ENCODE measurements at places on chromosomes 12 and 14.

- no peak for DNase-seq
Measured at GRCh38 chr12:50677858-50678257, 86.0 kb upstream of the ATF1 start.

GRCh38 chr14:23306412-23307145 is at the start of gene BCL2L2:
Gene BCL2L2 (plus strand): TSS chr14:23306833. CDS start chr14:23307768, 935 bp downstream.
- DNase-seq: no peak

- DNase-seq: no peak
Measured at GRCh38 chr12:77401770-77402081, 336.4 kb upstream of the E2F7 start.

GRCh38 chr14:65103150-65103760 is 938 bp upstream of the MAX start:
- DNase-seq: no peak

DNA sequence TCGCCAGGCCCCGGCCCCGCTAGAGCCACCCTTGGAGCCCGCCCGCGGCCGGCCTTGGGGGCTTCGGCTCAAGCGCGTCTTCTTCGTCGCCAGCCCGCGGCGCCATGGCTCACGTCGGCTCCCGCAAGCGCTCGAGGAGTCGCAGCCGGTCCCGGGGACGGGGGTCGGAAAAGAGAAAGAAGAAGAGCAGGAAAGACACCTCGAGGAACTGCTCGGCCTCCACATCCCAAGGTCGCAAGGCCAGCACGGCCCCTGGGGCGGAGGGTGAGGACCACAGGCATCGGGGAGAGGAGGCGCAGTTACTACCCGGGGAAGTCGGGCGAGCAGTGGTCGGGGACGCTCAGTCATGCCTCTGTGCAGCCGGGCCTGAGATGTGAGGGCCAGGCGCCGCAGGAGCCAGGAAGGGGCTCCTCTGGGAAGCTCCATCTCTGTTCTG is 573 bp downstream of the ARL6IP4 start:
- no peak for DNase-seq

GRCh38 chr12:25395227-25395626 is 144.5 kb upstream of the KRAS start:
- no peak for DNase-seq

DNA sequence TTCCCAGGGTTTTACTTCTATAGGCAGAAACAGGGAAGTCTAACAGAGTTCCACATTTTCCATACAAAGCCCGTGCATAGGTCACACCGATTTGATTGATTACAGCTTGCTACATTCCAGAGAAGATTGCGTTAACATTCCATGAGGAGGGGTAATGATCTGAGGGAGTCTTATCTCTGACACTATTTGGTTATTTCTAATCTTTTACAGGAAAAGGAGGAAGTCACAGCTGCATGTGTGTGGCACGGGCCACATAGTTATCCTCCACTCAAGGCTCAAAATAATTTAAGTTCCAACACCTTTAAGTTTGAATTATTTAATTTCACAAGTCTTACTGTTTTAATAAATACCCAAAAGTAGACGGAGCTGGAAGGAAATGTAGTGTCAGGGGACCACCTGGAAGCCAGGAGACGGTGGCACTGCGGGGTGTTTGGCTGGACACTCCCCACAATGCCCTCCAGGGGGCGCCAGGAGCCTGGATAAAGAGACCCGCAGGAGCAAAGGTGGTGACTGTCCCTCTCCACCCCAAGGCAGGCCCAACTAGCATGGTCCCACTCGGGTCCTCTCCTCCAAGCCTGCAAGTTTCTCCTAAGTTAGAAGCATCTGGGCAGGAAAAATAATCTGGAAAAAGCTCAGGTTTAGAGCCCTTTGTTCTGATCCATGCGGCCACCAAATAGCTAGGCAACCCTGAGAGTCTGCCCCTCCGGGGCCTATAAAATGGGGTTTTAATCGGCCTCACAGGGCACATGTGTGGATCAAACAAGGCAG is 20.2 kb downstream of the KRT8 start:
- peak; percentile 79 for DNase-seq

GRCh38 chr14:101365329-101366158 is 195.8 kb upstream of the DIO3 start:
- no peak for DNase-seq

GRCh38 chr12:109069307-109070271 is 17.2 kb downstream of the USP30 start:
- DNase-seq: no peak

GRCh38 chr14:99777951-99778350 is 15.3 kb upstream of the EML1 start:
- DNase-seq: no peak

GRCh38 chr12:114320101-114320500 is 85.8 kb downstream of the TBX5 start:
- DNase-seq: no peak

DNA sequence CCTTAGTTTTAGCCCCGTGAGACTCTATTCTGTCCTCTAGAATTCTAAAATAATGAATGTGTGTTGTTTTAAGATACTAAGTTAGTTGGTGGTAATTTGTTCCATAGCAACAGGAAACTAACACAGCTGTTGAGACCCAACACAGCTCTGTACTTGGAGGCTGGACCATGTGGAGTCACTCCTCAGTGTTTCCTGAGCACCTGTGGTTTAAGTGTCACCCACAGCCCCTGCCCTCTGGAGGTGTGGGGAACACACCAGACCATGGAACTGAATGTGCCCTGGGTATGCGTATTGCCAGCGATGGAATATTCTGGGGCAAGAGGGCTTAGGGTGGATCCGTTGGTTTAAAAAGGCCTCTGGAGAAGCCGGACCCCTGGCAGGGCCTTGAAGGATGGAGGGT is 16.6 kb upstream of the GPR68 start:
- DNase-seq: no peak

DNA sequence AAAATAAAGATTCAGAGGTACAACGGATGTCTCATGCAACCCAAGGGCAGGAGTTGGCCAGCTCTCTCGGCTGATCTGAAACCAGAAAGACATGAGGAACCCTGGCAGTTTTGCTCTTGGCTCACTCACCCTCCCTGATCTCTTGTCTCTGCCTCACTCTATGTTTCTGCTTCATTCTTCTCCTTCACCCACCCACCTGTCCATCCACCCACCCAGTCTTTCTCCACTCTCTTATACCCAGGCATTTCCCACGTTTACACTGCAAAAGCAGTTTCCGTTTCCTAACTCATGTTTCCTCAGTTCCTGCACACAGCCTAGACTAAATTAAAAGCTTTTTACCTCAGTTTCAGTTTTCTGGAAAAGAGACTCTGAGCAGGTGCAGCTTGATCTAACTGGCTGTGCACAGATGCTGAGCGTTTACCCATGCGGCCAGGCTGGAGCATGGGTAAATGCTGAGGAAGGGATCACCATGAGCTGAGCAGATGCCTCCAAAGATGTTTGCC is 157.6 kb downstream of the PRKCH start:
- DNase-seq: no peak

GRCh38 chr12:56333197-56333678 is 562 bp downstream of the PAN2 start:
- DNase-seq: no peak

DNA sequence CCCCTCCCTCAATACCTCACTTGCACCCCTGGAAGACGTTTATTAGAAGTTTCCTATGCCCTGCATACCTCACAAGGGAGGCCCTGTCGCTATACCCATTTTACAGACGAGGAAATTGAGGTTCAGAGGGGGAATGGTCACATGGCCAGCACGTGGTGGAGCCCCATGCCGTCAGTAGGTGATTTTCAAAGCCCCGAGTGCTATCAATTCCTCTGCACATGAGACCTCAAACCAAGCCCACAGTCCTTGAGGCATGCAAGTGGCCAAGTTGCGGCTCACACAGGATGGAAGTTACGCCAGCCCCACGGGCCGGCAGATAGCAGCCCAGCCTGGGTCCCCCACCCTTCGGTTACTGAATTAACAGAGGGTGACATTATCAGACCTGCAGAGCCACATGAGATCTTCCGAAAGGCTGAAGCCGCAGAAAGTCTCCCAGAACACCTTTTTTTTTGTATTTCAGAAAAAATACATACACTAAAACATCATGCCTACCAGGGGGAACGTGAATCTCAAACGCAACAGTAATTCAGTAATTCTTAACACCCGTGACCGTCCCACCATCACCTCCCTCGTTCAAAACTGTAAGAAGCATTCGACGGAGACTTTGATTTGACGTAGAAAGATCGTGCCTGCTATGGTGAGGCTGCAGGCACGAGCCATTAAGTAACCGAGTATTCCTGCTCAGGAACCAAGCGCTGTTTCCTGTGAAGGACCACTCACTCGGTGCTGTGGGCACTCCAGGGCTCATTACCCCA is 129.0 kb downstream of the RFLNA start:
- no peak for DNase-seq

GRCh38 chr12:57605811-57606311 is 1.2 kb downstream of the DTX3 start:
- DNase-seq: no peak

DNA sequence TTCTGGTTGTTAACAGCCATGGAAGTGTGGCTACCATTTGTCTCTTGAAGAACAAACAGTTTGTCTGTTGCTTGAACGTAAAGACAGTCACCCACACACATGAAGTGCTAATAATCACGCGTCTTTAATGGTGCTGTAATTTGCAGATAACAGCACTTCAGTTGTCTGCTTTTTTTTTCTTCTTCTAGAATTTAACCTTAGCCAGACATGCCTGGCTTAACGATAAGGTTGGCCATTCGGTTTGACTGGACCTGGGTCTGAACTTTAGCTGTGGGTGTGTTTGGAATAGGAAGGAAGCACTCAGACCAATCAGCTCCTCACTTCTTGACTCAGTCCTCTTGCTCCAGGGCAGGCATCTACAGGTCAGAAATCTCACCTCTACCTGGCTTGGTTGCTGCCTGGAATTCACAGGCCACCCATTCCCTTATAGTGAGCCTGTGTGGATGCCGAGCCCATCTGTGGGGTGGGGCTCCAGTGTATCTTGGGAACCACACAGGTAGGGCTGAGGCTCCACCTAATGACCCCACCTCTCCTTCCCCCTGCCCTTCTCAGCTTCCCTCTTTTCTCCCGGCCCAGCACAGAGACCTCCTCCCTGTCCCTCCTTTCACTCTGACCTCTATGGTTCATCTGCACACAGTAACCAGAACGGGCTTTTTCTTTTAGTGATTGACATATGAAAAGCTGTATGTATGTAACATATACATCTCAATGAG is 246.4 kb upstream of the PWP1 start:
- DNase-seq: no peak

- no peak for DNase-seq
Measured at GRCh38 chr14:34113005-34113511, 162.2 kb upstream of the EGLN3 start.

DNA sequence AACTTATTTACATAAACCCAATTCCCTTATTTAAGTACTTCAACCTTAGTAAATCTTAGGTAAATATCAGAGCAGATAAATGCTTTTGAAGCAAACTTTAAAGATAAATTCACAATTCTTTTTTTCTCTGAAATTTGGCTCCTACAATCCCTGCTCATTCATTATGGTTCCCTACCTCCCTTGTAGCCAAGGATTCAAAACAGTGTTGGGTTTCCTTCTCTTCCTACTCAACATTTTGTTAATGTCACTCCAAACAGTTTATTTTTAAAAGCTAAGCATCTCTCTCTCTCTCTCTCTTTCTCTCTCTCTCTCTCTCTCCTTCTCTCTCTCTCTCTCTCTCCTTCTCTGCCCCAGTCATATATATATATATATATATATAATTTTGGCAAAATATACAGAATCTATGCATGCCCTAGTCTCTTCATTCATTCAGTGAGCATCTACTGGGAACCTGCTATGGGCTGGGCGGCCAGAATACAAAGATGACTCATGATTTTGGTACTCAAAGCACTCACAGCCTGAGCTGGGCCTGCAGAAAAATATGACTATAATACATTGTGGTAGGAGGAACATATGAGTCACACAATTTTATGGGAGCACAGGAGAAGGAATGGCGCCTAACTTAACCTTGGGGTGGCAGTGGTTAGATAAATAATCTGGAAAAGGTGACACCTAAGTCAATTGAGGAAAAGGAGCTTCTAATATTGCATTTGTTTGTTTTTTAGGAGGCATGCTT is 123.7 kb upstream of the DHRS4 start:
- DNase-seq: no peak

- no peak for DNase-seq
Measured at GRCh38 chr14:27077214-27077613, 479.4 kb upstream of the NOVA1 start.

DNA sequence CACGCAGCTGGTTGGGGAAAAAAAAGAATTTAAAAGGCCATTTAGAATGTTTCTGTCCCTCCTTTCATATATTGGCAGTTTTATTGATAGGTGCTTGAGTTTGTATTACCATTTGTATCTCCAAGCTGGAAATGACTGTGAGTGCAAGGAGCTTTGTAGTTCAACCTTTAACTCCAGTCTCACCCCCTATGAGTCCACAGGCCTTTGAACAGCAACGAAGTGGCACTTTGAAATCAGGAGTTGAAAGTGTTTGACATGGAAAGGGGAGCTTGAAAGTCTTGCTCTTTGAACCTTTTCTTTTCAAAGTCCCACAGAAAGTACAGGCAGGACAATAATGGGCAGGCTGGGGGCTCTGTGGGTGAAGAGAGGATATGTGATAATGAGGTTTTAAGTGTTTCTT is 480.3 kb downstream of the RERGL start:
- DNase-seq: no peak

- DNase-seq: peak; percentile 64
Measured at GRCh38 chr12:6167327-6168280, 32.6 kb upstream of the CD9 start.

DNA sequence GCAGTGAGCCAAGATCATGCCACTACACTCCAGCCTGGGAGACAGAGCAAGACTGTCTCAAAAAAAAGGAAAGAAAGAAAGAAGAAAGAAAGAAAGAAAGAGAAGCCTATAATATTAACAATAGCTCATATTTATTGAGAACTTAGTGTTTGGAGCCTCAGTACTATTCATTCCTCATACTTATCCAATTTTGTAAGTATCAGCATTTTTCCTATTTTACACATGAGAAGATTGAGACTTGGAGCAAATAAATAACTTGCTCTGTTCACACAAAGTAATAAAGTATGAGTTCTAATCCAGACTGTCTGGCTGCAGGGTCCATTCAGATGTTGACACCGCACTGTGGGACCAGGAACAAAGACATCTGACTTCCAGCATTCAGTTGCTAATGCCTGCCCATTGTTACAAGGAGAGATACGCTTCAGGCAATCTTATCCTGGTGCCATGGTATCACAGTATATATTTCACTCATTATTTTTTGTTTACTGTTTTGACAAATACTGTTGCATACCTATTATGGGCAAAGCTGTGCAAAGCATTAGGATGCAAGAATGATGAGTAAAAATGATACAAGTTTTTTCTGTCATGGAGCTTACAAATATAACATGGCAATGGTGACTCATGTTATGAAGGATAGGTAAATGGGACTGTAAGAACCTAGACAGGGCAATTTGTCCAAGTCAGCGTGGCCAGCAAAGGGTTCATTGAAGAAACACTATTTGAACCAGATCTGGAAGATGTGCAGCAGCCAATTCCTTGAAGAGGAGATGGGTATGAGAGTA is 21.4 kb upstream of the TMTC2 start:
- DNase-seq: no peak

- no peak for DNase-seq
Measured at GRCh38 chr12:114669401-114670290, 14.3 kb downstream of the TBX3 start.

GRCh38 chr14:103110681-103111231 is 12.5 kb upstream of the TNFAIP2 start:
- no peak for DNase-seq

All from stimulated activated CD4-positive, alpha-beta T cell treated with anti-CD3 and anti-CD28 coated beads, Interleukin-12 subunit alpha, Interleukin-12 subunit beta, amount 100 ng/mL, for 24 hours (primary cell).